Bronchial epithelial cell (primary cell): ENCODE measurements at places on chromosomes 2 and 18.
A peak's percentile ranks its signal among the peaks of the same experiment; 100 is the strongest.

DNA sequence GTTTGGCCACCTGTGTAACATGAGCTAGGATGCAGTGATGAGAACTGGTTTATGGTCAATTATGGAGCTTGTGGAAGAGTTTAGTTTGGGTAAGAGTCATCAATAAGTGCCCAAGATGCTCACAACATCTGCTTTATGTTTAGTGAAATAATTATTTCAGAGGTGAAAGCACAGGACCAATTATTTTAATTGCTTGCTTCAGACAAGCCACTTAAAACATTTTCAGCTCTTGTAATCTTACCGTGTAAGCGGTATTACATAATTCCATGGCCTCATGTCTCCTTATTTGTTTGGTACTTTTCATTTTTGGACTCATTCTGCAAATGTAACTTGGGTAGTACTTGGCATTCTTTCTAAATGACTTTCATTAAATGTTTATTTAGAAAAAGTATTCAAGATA, 5.4 kb downstream of the B3GNT2 start:
- DNase-seq: no peak

DNA sequence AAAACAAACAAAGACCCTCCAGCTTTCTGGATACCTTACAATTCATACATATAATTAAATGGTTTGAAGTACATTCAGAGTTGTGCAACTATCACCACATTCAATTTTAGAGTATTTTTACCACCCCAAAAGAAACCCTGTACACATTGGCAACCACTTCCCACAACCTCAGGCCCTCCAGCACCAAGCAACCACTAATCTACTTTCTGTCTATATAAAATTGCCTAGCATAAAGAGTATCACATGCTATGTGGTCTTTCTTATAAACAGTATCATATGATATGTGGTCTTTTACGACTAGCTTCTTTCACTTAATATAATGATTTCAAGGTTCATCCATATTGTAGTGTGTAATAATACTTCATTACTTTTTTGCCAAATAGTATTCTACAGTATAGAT, 7.3 kb downstream of the IER3IP1 start:
- no peak for DNase-seq

GRCh38 chr2:74146929-74147726, 584 bp downstream of the BOLA3 start:
- peak; percentile 53 for DNase-seq

DNA sequence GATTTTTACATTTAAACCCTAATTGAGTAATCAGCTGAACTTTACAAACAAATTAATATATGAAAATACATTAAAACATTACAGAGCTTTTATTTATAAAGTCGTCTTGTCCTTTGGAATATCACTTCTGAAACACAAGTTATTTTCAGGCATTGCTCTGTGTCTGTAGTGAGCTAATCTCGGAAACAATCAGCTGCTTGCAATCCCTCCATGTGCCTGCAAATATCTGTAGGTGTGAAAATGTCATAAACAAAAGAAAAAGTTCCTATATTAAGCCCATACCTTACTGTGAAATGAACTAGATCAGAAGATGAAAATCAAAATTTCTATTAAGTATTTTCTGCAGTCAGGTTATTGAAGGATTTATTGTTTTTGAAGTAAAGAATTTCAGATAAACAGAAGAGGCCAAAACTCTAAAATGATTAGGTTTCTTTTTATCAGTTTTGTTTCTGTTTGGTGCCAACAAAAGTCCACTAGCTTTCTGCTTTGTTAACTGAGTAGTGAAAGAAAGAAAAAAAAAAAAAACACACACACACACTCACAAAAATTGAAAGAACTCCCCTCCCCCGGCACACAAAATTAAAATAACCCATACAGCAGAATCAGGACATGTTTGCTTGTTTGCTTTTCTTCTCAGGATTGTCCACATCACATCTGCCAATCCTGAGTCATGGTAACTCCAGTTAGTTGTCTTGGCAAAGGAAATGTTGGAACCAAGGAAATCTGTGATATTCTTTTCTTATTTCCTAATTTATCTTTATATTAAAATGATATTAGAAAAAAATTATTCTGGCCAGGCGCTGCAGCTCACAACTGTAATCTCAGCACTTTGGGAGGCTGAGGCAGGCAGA, 627.0 kb upstream of the SLC39A10 start:
- DNase-seq: no peak

DNA sequence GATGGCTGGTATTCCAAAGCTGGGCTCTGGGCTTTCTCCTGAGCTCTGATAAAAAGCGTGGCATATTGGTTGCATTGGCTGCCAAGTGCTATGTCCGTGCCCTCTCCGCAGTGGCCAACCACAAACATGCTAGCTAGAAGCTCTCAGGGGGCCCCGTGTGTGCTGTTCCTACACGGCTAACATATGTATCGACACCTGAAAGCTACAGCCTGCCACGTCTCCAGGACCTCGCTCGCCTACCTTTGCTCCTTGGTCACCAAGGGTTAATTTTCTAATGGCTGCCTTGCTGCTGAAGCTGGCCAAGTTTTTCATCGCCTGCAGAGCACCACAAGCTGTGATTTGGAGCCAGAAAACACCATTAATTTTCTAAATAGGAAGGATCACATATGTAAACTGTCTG, 888.4 kb downstream of the BCL11A start:
- no peak for DNase-seq

- DNase-seq: no peak
Observed at GRCh38 chr18:36107477-36107876, 21.7 kb downstream of the SLC39A6 start.

GRCh38 chr2:66929632-66930338, 467.3 kb upstream of the ETAA1 start:
- peak; percentile 65 for DNase-seq

DNA sequence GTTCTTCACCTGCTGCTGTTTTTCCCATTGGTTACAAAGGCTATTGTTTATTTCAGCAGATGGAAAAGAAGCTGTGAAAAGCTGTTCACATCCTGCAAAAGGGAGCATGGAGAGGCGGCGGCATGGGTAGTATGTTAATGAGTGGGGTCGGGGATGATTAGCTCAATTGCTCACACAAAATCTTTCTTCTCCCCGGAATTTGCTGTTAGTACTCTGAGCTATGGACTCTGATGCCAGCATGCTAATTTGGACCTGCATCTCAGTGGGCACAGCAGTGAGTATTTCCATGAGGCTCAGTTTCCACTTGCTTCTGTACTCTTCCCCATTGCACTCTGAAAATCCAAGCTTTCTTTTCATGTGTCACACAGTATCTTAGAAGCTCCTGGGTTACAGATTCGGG, 61.6 kb downstream of the DNER start:
- no peak for DNase-seq

DNA sequence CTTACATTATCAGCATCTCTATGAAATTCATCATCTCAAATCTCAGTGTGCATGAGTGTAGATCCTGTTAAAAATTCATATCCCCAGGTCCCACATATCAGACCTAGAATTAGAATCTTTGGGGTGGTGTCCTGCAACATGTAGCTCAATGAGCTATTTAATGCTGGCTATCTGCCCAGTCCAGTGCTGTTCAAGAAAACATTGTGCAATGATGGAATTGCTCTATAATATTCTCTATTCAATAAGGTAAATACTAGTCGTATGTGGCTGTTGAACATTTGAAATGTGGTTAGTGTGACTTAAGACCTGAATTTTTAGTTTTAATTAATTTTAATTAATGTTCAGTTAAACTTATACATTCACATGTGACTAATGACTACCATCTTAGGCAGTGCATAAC, 127.4 kb downstream of the NOL4 start:
- DNase-seq: peak; percentile 38

- no peak for DNase-seq
Observed at GRCh38 chr2:32718752-32719151, 90.9 kb downstream of the TTC27 start.

DNA sequence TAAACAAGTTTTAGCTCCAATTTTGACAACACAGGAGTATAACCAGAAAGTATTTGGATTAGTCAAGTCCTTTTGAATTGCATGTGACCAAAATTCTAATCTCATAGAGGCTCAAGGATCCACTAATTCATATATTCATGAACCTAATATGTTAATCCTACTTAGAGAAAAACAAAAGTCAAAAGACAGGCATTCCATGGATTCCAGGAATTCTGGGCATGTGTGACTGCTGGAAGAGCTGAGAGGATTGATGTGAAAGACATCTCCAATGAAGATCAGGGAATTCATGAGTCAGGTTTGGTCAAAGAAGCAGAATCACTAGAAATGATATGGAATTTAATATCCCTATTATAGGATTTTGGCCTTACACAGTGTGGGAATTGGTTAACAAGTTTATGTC, 1494.6 kb upstream of the DDX18 start:
- DNase-seq: no peak

DNA sequence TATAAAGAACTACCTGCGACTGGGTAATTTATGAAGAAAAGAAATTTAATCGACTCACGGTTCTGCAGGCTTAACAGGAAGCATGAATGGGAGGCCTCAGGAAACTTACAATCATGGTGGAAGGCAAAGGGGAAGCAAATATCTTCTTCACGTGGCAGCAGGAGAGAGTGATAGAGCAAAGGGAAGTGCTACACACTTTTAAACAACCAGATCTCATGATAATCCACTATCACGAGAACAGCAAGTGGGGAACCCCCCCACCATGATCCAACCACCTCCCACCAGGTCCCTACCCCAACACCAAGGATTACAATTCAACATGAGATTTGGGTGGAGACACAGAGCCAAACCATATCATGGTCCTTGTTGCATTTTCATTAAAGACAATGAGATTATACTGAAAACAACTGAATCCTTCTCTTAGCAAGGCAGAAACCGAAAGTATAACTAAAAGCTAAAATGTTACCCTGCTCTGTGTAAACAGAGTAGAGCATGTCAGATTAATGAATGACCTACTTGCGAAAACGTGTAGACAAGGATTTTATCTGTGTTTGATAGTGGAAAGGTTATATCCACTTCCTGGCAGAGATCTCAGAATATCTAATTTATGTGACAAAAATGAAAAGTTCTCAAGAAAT, 60.1 kb upstream of the RBBP8 start:
- DNase-seq: no peak

DNA sequence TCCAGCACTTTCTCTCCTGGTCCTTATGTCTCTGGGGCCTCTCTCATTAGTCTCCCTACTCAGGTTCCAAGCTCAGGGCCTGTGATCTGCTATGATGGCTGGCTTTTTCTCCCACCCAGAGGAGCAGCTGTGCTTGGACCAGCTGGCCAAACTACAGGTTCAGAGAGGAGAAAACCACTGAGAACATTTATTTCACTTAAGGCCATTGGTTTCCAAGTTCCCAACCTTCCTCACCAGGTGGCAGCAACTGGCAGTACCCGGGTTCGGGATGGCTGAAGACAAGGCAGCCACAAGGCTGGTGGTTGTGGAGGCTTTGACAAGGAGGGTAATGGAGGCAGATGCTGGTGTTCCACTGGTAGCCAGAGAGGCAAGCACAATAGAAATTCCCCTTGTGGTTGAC, 29.9 kb upstream of the SELENOI start:
- no peak for DNase-seq

- no peak for DNase-seq
Observed at GRCh38 chr2:31161637-31162036, 23.4 kb upstream of the GALNT14 start.

DNA sequence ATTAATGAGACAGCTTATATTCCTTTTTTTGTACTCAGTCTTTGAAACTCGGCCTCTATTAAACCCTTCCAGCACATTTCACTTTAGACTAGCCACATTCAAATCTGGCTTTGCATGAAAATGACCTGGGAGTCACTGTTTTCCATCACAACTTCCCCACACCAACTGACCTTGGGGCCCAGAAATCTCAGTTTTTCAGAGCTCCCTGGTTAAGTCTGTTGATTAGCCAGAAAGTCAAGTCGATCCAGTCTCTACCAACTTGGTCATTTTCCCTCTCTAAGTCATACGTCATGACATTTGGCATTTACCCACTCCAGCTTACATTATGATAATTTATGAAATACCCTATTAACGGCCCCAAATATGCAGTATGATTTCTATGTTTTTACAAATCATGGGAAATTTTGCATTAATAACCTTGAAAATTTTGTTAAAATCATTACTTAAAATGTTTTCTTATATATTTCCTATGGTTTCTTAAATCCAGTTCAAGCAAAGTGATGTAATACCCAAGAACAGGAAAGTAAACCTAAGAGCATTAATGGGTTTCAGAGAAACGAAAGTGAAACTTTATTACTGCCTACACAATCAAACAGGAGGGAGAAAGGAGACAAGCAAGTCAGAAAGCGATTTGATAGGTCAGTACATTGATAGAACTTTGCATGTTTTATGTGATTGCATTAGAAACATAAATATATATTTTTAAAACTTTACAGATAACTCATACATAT, 77.1 kb downstream of the SPATS2L start:
- peak; percentile 44 for DNase-seq

DNA sequence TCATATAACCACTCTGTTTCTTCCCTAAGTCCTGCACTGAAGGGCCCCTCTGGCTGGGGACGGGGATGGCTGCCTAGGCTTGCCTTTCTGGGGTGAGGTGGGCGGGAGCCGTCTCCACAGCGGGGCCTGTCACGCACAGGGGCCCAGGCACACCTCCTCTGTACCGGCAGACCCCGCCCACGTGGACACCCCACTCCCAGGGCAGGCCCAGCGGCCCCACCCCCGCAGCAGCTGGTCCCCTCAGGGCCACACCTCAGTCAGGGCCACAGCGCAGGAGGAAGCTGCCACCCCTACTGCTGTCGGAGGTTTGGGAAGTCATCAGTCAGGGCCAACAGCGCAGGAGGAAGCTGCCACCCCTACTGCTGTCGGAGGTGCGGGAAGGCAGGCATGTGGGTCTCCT, 257.6 kb upstream of the RAB6C start:
- no peak for DNase-seq

DNA sequence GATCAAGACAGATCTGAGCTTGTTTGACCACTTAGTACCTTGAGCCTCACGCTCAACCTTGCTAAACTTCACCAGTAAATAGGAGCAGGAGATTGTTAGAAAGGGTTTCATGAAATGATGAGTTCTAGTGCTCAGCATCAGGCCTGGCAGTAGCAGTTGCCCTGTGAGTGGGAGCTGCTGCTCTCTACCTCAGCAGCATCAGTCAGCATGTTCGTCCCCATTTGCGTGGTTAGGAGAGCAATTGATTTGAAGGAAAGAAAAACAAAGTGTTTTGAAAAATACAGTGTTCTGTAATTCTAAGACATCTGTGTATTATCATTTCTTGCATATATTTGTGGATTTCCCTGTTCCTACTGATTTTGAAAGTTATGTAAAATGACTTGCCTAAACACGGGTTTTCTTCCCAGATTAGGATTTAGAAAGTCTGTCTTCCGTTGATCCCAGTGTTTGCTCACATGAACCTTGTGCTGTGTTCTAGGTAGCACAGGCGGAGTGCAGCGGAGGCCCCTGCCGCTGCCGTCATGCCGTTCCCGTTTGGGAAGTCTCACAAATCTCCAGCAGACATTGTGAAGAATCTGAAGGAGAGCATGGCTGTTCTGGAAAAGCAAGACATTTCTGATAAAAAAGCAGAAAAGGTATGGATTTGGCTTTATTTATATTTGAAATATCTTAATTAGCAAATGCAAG, 47.0 kb downstream of the CAB39 start:
- no peak for DNase-seq

- no peak for DNase-seq
Observed at GRCh38 chr18:9992973-9993520, 79.2 kb downstream of the VAPA start.

GRCh38 chr2:101998556-101998895, 6.8 kb downstream of the IL1R2 start:
- no peak for DNase-seq

GRCh38 chr2:604385-604784, 72.8 kb downstream of the TMEM18 start:
- DNase-seq: no peak
